ENCODE measurements at places on chromosomes 4 and X. TPM values are rescaled to one million over a fixed set of nuclear protein-coding genes. Genes with fewer than 3 reads are reported as not detected.
A peak's percentile ranks its signal among the peaks of the same experiment; 100 is the strongest.

The SLITRK2 gene
- polyA plus RNA-seq = 0.51 TPM

DNA sequence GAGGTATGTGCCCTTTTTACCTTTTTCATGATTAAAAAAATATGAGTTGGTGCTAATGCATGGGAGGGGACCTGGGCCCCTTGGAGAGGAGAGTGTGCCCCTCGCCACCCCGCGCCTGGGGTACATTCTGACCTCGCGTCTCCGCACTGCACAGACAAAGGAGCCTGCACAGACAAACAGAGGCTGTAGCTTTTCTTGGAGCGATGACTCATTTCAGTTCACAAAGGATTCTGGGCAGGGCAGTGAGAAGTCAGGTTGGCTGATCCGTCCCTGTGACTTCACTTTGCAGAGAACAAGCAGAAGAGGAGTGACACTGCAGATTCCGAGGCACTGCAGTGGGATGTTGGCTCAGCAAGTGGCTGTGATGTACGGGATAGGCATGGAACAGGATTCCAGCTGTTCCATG, 82.9 kb downstream of the STOX2 start:
- peak; percentile 79 for DNase-seq

The P2RY4 gene
- 0.25 TPM for polyA plus RNA-seq

DNA sequence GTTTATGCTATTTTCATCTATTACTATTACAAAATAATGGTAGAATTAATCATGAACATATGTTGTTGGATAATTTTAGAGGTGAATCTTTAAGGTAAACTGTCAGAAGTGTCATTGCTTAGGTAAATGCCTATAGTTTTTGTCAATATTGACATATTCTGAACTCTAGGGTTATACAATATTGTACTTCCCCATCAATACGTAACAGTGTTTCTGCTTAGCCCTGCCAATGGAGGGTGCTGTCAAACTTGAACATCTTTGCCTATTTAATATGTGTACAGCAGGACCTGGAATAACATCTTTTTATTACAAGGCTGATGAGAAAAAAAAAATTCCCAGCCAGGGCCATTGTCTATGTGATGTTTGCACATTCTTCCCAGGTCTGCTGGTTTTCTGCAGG, 40.8 kb downstream of the ARHGAP24 start:
- no peak for DNase-seq

- DNase-seq = no peak
These were observed 1319.7 kb upstream of the TENM3 start for GRCh38 chr4:180923486-180923885.

GRCh38 chrX:105972690-105973386, 65.7 kb downstream of the SERPINA7 start:
- DNase-seq = no peak

- DNase-seq = no peak
These were observed 147.9 kb upstream of the FGF13 start for GRCh38 chrX:138859421-138859820.

DNA sequence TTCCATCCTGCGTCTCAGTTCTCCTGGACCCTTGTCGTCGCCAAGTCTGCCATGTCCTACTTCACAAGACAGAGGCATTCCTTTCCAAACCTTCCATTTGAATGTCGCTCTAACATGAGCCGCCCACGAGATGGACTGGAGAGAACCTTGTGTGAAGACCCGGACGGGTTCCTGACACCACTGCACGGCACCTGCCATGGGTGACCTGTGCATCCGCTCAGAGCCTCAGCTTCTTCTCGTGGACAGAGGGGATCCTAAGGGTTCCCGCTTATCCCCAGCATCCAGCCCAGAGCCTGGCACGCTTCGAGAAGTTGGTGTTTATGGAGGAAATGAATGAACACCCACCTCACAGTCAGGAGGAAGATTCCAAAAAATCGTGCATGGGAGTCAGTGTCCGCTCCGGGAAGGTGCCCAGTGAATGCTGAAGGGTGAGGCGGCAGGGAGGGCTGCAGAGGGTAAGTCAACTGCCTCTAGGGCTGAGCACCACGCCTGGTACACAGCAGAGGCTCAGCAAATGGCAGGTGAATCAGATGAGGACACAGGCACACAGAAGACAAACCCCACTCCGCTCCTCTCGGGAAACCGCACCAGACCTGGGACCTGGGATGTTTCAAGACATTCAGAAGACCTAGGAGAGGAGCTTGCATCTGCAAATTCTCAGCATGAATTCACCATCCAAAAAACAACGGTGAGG, 52.6 kb downstream of the WFS1 start:
- DNase-seq = no peak

The RNF128 gene
- polyA plus RNA-seq = not detected
